ENCODE measurements at places on chromosomes 16 and 17.
A peak's percentile ranks its signal among the peaks of the same experiment; 100 is the strongest.

- no peak for DNase-seq
Measured at GRCh38 chr17:61091096-61091495, 308.5 kb upstream of the TBX2 start.

GRCh38 chr17:75485688-75486087 lies 29.3 kb downstream of the TMEM94 start:
- no peak for DNase-seq

DNA sequence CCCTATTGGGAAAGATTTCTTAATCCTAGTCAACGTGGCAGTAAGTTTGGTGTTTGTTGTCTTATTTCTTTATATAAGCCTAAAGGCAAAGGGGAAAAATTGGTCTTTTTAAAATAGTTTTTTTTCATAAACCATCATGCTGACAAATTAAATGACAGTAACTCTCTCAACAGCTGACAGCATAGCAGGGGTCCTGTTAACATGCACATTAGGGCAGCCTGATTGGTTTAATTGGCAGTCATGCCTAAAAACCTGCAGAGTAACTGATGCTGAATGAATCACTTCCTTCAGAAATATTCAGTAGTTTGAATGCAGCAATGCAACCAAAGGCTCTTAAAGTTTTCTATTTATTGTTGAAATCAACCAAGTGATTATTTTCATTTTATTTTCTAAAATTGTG lies 85.4 kb downstream of the ITFG1 start:
- DNase-seq = no peak

DNA sequence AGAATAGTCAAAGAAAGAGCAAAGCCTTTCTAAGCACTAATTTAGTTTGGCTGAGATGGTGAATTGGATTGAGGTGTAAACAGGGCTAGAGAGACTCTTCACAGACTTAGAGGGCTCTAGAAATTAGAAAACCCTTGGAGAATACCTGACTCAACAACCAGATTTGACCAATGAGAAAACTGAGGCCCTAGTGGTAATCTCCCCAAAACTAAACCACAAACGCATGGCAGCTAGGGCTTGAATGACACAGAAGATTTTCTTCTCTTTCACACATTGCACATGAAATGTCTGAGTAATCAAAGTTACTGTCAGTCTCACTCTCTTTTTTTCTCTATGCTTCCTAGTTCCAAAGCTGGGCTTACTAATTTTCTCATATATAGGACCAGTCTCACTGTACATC lies 314.5 kb upstream of the KCNJ16 start:
- no peak for DNase-seq

GRCh38 chr16:71927383-71927782 lies 32.1 kb downstream of the IST1 start:
- DNase-seq = no peak

GRCh38 chr17:79097226-79098055 lies 22.8 kb downstream of the ENGASE start:
- no peak for DNase-seq

GRCh38 chr16:24645739-24646645 lies 83.5 kb upstream of the TNRC6A start:
- no peak for DNase-seq

GRCh38 chr16:65965628-65966027 lies 400.9 kb upstream of the CDH5 start:
- no peak for DNase-seq

DNA sequence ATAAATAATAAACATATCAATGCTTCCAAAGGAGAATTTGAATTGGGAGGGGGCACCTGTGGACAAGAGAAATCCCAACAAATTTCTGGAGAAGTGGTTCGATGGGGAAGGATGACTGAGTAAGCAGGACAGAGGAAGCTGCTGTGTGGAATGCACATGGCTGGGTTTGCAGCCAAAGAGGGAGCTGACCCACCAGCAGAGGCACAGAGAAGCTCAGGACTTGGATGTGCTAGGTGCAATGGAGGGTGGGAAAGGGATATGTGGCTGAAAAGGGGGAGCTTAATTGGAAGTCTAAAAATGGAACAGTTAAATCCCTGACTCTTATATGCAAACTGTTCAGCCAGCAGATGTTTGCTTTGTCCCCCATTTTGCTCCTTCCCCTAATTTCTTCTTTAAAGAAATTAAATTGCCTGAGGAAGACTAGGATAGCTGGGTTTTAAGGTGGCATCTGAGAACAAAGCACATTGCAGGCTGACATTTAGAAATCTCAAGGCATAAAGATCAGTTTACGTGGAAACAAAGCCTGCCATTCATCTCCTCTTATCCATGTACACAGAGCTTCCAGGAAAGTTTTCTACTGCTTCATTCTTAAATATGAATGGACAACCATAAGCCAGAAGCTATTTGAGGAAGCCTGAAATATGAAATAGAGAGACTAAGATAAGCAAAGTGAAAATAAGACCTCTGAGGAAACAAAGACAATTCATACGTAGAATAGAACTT lies 23.0 kb upstream of the TNS4 start:
- no peak for DNase-seq

DNA sequence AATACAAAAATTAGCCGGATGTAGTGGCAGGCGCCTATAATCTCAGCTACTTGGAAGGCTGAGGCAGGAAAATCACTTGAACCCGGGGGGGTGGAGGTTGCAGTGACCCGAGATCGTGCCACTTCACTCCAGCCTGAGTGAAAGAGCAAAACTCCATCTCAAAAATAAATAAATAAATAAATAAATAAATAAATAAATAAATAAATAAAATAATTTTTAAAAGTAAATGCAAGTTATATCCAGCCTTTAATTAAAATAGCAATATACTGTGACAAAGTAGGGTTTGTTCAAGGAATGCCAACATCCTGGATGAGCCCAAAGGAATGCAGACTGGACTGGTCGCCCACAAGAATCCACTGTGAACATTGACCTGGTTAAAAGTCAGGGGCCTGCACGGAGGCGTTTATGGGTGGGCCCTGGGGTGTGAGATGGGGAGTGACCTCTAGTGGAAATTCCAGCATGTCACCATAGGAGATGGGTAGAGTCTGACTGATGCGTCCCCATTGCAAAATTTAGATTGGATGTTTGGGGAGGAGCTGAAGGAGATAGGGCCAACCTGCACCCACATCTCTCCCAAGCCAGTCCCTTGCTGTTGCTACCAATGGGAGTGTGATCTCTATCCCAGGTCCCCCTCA lies 9.7 kb upstream of the PIK3R5 start:
- no peak for DNase-seq

GRCh38 chr16:73015612-73016487 lies 32.1 kb downstream of the ZFHX3 start:
- DNase-seq = no peak

- no peak for DNase-seq
Measured at GRCh38 chr17:64787255-64787920, 125.3 kb upstream of the SMURF2 start.

DNA sequence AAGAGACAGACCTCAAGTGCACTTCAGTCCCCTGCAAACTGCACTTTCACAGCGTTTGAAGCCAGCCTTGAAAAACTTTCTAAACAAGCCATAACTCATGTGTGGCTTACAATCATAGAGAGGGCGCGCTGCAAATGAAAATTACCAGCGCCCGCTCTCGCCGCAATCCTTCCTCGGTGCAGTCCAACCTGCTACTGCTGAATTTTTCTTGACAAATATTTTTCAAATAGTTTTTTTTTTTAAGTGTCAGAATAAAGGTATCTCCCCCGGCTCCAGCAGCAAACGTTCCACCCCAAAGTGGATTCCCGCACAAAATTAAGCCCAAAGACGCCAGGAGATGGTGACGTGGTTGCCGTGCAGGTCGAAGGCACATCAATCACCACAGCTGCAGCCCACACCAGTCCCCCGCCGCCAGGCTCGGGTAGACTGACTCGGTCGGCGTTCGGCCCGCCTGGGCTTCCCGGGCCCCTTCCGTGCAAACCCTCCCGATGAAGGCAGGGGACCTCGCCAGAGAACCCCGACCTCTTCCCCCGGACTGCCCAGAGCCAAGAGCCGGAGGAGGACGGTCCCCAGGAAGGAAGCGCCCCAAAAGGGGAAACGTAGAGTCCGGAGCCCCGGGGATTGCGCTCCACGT lies 630 bp downstream of the GRB2 start:
- peak; percentile 39 for DNase-seq

DNA sequence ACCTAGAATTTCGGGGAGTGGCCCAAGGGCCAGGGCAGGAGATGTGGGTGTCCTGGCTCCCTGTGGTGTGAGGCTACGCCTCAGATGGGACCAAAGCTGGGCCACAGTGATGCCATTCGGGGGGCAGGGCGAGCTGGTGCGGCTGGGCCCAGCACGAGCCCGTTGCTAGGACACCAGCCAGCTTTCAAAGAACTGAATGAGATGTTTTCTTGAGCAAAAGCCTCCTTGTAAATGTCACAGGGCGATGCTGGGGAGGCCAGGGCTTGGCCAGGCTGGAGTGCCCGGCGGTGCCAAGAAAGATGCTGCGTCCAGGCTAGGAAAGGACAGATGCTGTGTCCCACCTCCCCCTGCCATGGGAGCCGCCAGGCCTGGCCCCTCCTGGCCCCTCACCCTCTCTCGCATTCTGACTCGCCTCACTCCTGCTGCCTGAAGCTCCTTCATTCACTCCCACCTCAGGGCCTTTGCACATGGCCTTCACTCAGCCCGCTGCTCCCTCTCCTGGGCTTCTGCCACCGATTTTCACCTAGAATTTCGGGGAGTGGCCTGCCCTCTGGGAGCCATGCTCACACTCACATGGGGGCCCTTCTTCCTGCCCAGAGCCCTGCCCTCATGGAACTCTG lies 39.1 kb downstream of the CPNE2 start:
- DNase-seq = no peak

DNA sequence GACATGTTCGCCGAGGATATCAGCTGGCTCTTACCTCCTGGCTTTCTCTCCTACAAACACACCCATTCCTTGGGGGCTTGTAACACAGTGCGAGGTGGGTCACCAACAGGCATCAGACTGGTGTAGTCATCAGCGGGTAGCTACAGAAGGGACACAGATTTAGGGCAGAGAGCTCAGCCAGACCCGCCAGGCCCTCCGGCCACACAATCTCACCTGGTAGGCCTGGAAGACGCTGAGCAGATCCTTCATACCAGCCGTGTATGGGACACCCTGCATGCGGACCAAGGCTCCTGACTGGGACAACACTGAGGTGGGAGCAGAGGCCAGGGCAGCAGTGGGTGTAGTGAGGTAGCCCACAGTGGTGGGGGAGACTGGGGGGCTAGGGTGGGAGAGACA lies 5.8 kb downstream of the ESRP2 start:
- no peak for DNase-seq

GRCh38 chr16:55082591-55082976 lies 151.9 kb downstream of the IRX5 start:
- DNase-seq = no peak

DNA sequence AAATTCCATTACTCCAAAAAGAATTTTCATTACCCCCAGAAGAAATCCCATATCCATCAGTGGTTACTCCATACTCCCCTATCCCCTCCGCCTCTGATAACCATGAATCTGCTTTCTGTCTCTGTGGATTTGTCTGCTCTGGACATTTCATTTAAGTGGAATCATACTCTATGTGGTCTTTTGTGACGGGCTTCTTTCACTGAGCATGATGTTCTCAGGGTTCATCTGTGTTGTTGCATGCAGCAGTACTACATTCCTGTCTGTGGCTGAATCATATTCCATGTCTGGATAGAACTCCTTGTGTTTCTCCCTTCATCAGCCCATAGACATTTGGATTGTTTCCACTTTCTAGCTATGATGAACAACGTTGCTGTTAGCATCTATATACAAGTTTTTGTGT lies 59.5 kb upstream of the IRX3 start:
- DNase-seq = no peak

- no peak for DNase-seq
Measured at GRCh38 chr17:29948448-29949215, 7.2 kb downstream of the EFCAB5 start.

DNA sequence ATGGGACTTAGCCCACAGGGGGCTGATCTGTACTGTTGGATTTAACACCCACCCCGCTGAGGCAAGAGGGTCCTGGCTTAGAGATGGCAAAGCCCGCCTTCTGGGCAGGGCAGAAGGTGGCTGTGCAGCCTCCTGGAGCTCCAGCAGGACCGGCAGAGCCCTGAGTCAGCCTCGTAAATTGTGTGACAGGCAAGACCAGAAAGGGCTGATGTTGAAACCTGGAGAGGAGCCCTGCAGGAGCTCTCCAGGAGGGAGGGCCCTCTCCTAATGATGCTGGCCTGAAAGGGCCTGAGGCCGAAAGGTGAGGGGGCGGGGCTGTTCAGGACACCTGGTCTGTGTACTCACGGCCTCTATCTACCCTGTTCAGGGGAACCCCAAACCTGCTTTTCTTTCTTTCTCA lies 22.5 kb upstream of the MYO15B start:
- no peak for DNase-seq

GRCh38 chr17:35817196-35817595 lies 7.9 kb downstream of the TAF15 start:
- DNase-seq = no peak

DNA sequence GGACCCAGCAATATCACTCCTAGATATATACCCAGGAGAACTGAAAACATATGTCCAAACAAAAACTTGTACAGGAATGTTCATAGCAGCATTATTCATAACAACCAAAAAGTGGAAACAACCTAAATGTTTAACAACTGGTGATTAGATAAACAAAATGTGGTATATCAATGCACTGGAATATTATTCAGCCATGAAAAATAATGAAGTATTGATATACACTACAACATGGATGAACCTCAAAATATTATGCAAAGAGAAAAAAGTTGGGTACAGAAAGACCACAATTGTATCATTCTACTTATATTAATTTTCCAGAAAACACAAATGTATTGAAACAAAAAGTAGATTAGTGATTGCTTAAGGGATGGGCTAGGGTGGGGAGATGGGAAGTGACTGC lies 498.6 kb downstream of the GRIN2A start:
- DNase-seq = no peak

GRCh38 chr17:82937411-82938371 lies 97.9 kb upstream of the ZNF750 start:
- no peak for DNase-seq

DNA sequence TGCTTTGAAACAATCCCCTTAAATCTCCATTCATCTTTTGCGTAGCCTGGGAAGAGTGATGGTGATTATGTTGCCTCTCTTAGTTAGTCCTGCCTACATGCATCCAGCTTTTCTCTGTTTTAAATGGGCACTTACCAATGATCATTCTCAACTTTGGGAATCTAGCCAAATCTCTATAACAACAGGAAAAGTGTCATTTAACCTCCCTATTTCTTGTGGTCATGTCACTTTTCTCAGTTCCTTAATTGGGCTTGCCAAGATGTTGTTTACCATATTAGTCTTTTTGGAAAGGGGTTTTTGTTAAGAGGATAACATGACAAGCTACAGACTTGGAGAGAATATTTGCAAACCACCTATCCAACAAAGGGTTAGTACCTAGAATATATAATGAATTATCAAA lies 15.6 kb upstream of the CLEC10A start:
- DNase-seq = no peak

- DNase-seq = no peak
Measured at GRCh38 chr17:6548578-6549330, 7.6 kb downstream of the PITPNM3 start.

- peak; percentile 44 for DNase-seq
Measured at GRCh38 chr17:68011199-68011665, 15.0 kb upstream of the C17orf58 start.

- no peak for DNase-seq
Measured at GRCh38 chr17:73954951-73955350, 248.5 kb upstream of the RPL38 start.

- DNase-seq = no peak
Measured at GRCh38 chr16:19771040-19771439, 53.0 kb downstream of the IQCK start.

GRCh38 chr17:1882836-1883235 lies 53.0 kb downstream of the RPA1 start:
- DNase-seq = no peak

All from activated T-helper 9 cell treated with anti-CD3 and anti-CD28 coated beads, Interleukin-2, amount 50 U/mL, for 16 hours (primary cell).